ENCODE measurements at places on chromosomes 3 and 15.

DNA sequence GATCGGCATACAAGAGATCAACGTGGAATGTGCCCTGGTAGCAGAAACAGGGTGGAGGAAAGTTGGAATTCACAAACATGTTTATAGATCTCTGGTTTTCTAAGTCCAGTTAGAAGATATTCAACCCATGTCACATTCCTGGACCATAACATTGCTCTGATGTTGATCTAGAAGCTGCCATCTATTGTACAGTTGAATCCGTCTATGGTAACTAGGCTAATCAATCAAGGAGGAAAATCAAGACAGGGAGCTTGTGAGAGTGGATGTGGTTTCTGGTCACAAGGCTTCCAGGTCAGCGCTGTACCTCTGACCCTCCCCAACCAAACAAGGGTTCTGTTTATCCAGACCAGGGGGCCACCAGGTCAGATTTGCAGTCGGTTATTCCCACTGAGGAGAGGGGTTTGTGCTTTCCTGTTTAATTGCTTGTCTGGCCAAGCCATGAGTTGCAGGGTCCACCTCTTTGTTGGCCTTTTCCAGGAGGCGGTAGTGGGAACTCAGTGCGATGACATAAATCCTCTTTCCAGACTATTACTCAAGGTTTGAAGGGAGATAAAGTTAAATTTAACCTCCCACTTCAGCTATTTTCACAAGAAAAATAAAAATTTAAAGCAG lies 130.3 kb downstream of the SLCO3A1 start:
- no peak for DNase-seq

GRCh38 chr15:86382341-86382740 lies 302.7 kb downstream of the AGBL1 start:
- DNase-seq, result no peak

- peak; percentile 87 for DNase-seq
Measured at GRCh38 chr3:190183121-190183520, 62.4 kb upstream of the P3H2 start.

DNA sequence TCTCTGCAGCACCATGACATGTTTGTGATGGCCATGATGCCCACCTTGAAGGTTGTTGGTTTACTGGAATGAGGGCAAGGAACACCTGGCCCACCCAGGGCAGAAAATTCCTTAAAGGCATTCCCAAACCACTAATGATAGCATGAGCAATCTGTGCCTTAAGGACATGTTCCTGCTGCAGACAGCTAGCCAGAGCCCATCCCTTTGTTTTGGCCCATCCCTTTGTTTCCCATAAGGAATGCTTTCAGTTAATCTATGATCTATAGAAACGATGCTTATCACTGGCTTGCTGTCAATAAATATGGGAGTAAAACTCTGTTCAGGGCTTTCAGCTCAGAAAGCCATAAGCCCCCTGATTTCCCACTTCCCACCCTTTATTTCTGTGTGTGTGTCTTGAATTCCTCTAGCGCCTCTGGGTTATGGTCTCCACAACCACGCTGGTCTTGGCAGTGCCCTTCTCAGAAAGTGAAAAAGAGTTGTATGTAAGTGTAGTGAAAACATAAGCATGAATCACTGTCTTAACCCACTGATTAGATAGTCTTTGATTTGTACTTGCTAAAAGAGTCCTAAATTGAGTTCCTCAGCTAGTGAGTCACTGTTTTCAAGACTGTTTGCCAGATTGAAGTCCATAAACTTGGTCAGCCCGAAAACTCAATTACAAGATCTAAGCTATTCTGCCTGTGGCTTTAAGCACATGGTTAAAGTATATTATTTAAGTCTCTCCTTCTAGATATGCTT lies 19.0 kb upstream of the CCR2 start:
- DNase-seq, result no peak

DNA sequence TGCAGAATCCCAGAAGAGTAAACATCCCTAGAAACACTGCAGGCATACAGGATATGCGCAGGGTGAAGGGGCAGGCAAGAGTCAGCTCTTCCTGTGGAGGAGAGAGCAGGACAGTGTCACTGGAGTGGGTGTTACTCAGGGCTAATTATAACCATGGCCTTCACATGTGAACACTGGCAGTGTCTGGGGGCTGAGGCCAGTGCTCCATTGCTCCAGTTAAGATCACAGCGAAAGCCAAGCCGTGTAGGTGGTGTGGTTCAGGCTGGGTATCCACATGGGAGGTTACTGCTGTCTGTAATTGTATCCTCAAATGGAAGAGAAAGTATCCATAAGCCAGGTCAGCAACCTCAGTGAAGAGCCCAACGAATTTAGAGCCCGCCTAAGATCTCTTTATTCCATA lies 84.6 kb downstream of the MESD start:
- DNase-seq, result no peak

DNA sequence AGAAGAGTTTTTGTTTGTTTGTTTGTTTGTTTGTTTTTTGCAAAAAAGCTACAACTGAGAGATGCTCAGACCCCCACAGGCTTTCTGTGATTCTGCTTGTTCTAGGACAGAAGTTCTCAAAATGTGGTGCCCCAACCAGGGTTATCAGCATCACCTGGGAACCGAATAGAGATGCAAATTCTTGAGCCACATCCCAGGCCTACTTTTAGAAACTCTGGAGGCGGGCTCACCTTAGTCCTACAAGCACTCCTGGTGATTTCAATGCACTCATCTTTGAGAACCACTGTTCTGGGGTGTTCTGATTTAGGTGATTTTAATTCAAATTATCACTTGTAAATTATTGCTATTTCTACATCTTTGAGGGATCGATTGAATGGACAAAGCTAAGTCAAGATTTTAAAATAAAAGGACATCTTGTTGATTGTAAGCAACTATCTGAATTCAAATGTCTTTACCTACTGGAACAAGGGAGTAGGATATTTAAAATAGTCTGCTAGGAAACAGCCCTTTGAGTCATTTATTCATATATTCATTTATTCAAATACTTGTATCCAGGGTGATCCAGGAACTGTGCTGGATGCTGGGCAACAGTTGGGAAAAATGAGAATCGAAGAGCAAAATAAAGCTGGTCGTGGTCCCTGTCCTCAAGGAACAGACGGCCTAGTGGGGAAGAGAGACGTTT lies 44.7 kb upstream of the CADPS start:
- DNase-seq, result no peak

- DNase-seq, result no peak
Measured at GRCh38 chr3:106341087-106341486, 472.3 kb upstream of the CBLB start.

DNA sequence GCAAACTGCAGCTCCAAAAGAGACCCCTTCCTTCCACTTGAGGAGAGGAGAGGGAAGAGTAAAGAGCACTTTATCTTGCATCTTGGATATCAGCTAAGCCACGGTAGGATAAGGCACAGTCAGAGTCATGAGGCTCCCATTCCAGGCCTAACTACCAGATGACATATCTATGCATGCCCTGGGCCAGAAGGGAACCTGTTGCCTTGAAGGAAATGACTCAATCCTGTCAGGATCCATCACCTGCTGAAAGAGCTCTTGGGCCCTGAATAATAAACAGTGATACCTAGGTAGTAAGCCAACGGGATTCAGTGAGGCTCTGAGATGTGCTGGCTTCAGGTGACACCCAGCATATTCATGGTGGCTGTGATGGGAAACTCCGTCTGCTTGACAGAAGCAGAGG lies 118.5 kb upstream of the EPHA3 start:
- no peak for DNase-seq

Data from NCI-H774 (cell line).